ENCODE measurements at places on chromosomes 11 and 22.

DNA sequence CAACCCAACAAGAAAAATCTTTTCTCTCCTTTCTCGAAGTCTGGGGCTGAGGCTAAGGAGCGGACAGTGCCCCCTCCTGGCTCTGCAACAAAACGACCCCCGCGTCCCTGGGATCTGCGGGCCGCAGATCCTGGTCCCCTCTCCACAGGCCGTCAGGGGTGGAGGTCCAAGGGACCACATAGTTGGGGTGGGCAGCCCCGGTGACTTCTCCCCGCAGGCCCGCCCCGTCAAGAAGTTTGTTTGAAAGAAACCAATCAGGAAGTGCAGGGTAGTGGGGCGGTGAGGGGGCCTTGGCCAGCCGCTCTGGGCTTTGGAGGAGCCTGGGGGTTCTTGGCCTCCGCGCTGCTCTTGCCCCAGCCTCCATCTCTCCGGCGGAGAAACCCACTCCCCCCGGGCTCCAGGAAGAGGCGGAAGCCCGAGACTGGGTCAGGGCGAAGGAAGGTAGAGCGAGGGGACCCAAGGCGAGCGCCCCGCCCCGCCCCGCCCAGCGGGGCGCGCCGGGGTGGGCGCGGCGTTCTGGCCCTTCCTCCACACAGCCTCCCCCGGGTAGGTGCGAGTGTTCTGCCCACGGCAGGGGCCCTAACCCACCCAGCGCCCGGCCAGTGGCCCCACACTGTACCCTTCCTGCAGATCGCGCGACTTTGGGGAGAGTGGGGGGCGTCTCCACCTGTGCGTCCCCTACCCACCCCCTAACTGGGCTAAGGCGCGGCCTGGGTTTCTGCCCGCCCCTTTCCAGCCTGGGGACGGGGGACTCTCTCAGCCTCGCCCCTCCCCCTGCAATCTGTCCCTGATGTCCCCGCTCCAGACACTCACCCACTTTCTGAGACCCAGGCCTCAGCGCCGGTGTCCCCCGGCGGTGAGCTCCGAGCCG lies 1.3 kb downstream of the TP53I11 start:
- no peak for DNase-seq

DNA sequence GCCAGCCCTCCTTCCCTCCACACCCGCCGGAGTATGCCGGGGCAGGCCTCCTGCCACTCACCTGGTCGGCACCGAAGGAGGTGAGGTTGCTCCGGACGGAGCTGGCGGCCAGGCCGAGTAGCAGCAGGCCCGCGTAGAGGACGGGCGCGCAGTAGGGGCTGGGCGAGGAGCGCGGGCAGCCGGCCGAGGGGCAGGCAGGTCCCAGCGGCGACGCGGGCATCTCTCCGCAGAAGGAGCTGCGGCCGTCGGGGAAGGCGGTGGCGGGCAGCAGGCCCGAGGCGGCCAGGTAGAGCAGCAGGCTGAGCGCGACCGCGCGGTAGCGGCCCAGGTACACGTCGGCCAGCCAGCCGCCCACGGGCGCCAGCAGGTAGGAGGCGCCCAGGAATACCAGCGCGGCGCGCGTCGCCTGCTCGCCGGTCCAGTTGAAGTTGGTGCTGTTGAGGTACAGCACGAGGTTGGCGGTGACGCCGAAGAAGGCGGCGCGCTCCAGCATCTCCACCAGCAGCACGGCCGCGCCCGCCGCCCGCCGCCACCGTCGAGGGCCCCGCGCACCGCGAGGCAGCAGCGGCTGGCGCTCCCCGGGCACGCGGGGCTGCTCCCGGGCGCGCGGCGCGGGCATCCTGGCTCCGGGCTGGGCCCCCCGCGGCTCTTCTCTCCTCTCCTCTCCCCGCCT lies 907 bp downstream of the SLC15A3 start:
- DNase-seq, result no peak

- no peak for DNase-seq
Observed at GRCh38 chr11:133833898-133834681, 11.2 kb downstream of the SPATA19 start.

- no peak for DNase-seq
Observed at GRCh38 chr22:27560781-27561180, 240.8 kb downstream of the MN1 start.

- DNase-seq, result no peak
Observed at GRCh38 chr11:60785136-60785535, at the start of gene MS4A10. Gene MS4A10, plus strand, starts transcription at chr11:60785333. Its CDS starts 5,003 bp downstream, at chr11:60790336.

GRCh38 chr22:37377138-37377537 lies 50.1 kb downstream of the ELFN2 start:
- no peak for DNase-seq

DNA sequence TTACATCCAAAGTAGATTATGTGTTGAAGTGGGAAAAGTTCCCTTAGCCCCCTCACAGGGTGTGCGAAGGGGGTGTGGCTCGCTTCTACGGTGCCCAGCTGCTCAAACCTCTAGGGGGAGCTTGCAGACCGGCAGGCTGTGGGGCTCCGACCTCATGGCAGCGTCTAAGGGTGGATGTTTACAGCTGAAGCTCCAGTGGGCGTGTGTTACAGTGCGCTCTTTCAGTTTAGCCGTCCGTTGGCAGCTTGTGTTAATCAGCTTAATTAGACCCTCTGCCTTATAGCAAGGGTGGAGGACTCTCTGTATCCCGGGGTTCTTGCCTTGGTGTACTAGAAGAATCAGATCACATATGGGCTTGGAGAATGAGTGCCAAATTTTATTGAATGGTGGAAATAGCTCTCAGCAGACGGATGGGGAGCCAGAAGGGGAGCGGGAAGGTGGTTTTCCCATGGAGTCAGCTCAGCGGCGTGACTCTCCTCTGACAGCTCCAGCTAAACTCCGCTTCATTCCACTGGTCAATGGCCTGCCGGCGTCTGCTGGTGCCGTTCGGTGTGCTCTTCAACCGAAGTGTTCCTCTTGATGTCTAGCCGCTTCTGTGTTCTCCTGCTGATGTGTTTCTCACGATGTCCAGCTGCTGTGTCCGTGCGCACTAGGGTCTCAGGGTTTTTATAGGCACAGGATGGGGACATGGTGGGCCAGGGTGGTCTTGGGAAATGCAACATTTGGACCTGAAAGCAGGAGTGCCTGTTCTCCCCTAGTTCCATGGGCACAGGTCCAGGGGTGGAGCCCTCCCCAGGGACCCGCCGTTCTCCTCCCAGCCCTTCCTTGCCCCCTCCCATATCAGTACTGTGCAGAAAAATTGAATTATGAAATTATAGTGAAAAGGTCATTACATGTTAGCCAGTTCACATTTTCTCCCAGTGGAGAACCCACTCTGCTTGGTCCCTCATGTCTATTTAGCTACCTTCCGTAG lies 28.6 kb upstream of the OR10G7 start:
- no peak for DNase-seq

DNA sequence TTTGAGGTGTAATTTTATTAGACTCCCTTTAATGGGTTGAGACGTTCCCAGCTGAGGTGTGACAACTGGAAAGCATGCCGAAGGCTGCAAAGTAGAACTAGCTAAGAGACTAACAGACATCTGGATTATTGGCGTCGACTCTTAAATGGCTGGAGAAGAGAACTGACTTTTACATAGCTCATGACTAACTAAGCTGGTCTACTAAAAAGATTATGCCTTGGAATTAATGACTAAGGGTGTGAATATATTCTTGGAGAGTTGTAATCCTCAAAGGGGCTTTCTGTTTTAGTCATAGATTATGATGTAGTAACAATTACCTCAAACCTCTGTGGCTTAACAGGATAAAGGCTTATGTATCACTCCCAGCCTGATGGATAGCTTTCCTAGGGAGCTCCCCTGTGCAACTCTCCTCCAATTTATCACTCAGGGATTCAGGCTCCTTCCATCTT lies 39.5 kb upstream of the SLC5A12 start:
- DNase-seq, result no peak

DNA sequence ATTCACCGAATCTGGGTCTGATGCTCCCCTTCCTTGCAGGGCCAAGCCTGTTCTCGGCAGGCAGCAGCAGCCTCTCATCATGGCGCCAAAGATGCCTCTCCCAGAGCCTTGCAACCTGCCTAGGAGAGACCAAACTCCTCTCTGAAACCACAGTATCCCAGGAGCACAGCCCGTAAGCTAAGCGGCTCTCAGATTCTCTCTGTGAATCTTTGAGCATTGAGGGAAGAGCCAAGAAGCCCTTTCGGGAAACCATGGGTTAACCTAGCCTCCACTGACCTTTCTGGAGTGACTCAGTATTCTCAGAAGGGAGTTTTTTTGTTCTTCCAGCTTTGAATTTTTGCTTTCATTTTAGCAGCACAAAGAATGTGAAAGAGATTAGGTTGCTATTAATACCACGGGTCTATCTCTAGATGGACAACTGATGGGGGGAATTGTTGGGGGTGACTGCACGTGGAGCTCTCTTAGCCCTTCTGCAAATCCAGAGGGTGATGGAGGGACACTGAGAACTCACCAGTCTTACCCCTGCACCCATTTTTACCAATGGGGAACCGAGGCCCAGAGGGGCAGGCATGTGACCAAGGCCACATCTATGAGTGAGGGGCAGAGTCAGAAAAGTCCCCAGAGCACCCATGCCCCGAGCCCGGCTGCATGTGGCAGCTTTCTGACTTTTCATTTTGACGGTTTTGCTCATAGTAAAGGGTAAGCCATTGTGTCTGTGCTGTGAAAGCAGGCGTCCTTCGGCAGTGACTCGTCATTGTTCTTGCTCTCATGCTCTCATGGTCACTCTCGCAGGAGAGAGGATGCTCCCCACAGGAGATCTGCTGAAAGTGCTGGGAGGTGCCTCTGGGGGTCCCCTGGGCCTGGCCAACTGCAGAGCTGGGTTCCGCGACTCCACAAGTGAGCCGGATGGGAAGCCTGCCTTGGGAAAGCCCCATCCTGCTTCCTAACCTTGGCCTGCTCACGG lies 36.0 kb downstream of the IRAG1 start:
- DNase-seq, result no peak

GRCh38 chr22:24420072-24420976 lies 7.1 kb upstream of the ADORA2A start:
- no peak for DNase-seq

DNA sequence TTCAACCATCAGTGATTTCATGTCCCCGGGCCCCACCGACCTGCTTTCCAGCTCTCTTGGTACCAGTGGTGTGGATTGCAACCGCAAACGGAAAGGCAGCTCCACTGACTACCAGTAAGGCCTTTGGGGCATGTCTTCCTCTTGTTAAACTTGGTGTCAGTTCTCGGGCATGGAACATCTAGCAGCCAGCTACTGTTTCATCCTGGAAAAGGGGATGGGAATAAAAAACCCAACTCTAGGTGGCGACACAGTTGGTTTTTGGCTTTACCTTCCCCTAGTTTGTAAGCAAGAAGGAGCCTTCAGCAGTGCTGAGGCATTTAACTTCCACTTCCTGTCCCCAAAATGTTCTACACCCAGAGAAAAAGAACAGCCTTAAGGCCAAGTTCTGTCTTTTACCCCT lies 76.7 kb downstream of the BMAL1 start:
- DNase-seq, result no peak

DNA sequence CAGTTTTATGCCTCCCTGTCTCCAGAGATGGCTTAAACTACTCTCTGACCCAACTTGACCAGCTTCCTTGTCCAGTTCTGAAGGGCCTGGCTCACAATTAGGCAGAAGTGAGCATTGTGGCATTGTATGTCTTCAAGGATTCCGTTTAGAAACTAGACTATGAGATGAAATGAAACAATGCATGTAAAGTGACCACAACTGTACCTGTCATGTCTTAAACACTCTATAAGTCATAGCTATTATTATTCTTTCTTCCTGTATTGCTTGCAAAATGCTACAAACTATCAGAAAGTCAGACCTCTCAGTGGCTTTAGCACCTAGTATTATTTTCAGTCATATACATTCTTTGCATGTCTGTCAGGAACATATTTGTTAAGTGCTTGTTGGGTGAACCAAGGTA lies 127.9 kb upstream of the MTMR2 start:
- no peak for DNase-seq

DNA sequence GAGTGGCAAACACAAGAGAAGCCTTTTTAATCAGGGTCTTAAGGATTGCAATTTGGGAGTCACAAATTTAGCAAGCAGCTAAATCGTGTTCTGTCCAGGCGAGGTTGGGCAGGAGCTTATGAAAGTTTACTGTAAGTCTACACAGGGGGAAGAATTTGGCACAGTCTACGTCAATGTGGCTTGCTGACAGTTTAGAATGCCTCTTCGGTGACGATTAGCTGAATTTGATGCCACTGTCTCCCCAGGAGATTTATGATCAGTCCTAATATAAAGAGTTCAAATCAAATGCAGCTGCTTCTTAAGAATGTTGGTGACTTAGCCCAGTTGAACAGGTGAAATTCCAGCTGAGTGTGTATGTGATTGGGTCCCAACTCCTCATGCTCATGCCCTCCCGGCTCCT lies 114.1 kb upstream of the CLPB start:
- no peak for DNase-seq

DNA sequence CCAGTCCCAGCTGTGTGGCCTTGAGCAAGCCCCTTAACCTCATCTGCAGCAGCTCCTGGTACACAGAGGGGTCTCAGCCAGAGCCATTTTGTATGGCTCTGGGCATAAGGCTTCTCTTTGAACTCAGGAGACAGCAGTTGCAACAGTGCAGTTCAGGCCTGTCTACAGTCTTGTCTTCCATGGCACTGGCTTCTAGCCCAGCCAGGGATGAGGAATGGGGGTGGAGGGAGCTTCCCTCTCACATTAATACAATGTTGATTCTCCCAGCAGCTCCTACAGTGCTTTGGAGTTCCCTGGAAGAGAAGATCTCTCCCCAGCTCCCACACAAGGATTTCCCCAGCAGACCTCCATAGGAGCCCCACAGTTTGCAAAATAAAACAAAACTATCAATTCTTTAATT lies 350.2 kb downstream of the BUD13 start:
- no peak for DNase-seq

- no peak for DNase-seq
Observed at GRCh38 chr11:2976294-2977063, 15.7 kb downstream of the NAP1L4 start.

GRCh38 chr11:116207421-116208141 lies 565.2 kb downstream of the BUD13 start:
- DNase-seq, result no peak

DNA sequence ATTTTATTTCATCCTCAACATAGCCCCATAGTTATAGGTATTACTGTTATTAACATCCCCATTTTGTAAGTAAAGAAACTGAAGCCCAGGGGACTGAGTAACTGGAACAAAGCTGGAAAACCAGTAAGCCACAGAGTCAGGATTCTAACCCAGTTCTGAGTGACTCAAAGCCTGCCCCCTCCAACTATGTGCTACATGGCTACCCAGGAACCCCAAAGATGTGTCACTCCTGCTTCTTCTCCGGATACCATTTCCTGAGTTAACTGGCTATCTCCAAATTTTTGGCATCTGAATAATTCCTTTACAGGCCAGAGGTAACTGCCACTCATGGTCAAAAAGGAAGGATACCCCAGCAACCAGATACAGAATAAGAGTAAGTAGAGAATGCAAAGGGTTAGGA lies 43.6 kb downstream of the TENM4 start:
- no peak for DNase-seq
